ENCODE measurements at places on chromosomes 16 and 17.

DNA sequence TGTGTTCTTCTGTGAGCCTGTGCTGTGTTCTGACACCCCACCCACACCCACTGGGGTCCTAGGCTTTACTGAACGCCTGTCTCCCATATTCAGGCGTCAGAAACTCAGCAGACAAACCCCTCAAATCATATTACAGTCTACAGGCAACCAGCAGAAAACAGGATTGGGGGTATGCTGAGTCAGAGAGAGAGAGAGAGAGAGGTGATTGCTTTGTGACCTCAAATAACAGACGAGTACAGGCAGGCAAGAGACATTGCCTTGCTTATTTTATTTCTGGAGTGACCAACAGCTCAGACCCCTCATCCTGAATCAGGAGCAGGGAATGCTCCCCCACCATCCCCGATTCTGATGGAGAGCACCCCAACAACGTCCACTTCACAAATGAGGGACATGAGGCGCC, 473.9 kb downstream of the PMP22 start:
- DNase-seq: no peak

GRCh38 chr17:39872751-39873150, 4.7 kb downstream of the ZPBP2 start:
- no peak for DNase-seq

- no peak for DNase-seq
Measured at GRCh38 chr16:14110728-14111251, 39.7 kb downstream of the MRTFB start.

DNA sequence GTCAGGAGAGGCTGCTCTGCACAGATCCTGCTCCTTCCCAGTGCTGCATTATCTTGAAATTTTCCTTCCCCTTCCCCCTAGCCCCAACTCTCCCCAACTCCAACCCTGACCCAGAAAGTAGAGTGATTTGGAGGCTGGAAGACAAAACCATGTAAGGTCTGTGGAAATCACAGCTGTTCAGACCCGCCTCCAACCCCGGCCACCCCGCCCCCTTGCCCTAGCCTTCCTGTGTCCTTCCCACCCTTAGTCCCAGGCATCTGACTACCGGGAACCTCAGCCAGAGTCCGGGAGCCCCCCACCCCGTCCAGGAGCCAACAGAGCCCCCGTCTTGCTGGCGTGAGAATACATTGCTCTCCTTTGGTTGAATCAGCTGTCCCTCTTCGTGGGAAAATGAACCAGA, at the start of gene AOC3:
Gene AOC3, plus strand, starts transcription at position 246 of the 400 bp plus-strand sequence. Its CDS starts 145 bp downstream, at position 391.
- DNase-seq: no peak

DNA sequence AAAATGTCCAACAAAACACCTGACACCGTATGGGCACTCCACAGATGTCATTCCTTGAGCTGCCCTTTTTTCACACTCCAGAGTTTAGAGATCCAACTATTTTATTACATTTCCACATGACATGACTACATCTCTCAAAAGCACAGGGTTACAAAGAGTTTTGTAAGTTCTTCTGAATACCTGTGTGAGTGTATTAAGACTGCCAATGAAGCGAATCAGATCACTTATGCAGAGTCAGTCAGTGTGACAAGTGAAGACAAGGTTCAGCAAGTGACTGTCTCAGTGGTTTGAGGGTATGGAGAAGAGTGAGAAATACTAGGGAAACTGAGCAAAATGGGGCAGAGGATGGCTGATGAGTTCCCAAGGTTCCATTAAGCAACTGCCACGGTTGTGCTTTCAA, 8.4 kb downstream of the SDR42E1 start:
- no peak for DNase-seq

GRCh38 chr16:48914070-48914469, 304.1 kb upstream of the N4BP1 start:
- DNase-seq: no peak

DNA sequence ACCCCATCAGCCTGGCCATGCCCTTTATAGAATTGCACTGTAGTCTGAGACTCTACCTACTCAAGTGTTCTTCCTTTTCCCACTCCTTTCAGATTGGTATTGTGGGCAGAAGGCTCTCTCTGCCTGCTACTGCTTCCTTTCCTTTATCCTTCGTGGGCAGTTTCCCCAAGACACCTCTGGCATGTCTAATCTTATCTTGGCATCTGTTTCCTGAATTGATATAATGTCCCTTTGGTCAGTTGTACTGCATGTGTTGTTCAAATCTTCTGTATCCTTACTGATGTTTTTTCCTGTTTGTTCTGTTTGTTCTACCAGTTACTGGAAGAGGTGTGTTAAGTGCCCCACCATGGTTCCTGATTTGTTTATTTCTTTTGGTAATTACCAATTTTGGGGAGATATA, 29.5 kb upstream of the MSI2 start:
- no peak for DNase-seq

GRCh38 chr17:39671651-39672521, 3.6 kb downstream of the PNMT start:
- DNase-seq: peak; percentile 27

GRCh38 chr17:31488264-31488981, 96.9 kb downstream of the RAB11FIP4 start:
- DNase-seq: peak; percentile 45

DNA sequence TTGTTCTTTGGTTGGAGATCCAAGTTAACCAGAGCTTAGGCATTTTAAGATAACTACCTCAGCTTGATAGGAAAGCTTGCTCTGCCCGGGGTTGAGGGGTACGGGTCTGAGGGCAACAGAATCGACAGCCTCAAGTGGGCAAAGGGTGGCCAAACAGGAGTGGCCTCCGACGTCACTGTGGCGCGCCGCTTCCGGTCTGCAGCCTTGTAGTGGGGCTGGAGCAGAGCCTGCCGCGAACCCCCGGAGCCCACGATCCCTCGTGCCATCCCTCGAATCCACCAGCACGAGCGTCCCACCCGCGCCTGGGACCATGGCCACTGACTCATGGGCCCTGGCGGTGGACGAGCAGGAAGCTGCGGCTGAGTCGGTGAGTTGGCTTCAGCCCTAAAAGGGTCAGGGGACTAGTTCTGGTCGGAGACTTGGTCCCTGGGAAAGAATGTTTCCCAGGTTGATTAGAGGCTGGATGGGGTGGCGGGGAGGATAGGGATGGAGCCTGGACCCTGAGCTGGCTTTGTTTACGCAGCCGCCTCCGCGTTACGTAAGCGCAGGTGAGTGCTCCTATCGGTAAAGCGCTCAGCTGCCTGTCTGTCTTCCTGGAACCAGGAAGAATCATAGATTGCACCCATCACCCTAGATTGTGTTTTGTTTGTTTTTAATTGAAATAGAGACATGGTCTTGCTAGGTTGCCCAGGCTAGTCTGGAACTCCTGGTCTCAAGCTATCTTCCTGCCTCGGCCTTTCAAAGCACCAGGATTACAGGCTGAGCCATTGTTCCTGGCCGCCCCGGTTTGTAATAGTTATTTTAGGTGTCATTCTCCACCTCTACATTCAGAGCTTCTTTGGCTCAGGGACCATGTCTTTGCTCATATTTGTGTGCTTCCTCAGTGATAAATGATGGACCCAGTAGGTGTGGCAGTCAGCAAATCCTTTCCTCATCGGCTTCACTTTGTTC, at the start of gene DDX19B:
Gene DDX19B, plus strand, starts transcription at position 199 of the 951 bp plus-strand sequence. Its CDS starts 112 bp downstream, at position 311.
- peak; percentile 77 for DNase-seq

- DNase-seq: no peak
Measured at GRCh38 chr17:15121426-15121825, 143.7 kb downstream of the PMP22 start.

DNA sequence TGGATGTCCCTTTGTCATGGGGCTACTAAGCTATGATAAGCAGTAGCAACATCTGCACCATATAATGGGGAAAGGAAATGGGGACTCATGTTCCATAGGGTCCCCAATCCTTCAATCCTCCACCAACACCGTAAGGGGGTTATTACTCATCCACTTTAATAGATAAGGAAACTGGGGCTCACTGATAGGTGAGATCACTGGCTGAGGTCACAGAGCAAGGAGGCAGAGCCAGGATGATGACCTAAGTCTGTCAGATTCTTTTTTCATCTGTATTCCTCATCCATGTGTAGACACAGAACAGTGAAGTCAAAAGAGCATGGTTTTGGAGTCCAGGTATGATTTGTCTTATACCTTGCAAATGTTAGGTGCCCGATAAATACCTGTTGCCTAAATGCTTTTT, 10.5 kb upstream of the ADAMTS18 start:
- DNase-seq: no peak

- DNase-seq: no peak
Measured at GRCh38 chr16:52963212-52963854, 89.4 kb downstream of the CHD9NB start.

DNA sequence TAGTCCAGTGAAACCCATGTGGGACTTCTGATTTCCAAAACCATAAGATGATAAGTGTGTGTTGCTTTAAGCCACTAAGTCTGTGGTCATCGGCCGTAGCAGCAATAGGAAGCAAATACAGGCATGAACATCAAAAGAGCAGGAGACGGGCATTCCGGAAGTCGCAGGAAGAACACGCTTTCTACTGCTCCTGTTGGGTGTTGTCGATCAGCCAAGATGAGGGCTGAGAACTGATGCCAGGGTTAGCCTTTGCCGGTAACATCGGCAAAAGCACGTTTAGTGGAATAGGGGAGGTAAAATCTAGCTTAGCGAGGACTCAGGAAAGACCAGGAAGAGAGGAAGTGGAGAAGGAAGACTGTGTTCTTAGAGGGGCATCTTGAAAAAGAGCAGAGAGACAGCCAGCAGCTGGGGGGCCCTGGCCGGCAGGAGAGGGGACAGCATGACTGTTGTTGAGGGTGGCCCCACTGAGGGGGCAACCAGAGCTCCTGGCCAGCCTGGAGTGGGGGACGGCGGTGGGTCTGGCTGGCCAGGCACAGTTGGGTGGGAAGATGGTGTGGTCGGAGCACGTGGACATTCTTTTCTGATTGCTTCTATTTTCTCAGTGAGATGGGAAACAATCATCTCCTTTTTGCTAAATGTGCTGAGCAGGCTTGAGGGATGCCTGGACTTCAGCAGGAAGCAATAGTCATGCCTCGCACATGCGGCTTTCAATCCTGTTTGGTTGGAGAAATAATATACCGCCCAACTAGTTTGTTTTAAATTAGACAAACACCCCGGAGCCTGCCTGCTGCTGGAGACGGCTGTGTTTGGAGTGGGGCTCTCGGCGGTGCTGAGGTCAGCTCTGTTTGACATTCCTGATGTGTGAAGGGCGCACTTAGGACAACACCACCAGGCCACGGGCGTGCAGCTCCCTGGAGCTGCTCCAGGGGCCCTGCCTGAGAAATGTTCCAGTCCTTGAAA, 109.9 kb downstream of the METRNL start:
- DNase-seq: no peak

- DNase-seq: no peak
Measured at GRCh38 chr17:28500712-28501379, 5.3 kb upstream of the FOXN1 start.

- DNase-seq: no peak
Measured at GRCh38 chr17:1506649-1507267, 9.7 kb downstream of the INPP5K start.

DNA sequence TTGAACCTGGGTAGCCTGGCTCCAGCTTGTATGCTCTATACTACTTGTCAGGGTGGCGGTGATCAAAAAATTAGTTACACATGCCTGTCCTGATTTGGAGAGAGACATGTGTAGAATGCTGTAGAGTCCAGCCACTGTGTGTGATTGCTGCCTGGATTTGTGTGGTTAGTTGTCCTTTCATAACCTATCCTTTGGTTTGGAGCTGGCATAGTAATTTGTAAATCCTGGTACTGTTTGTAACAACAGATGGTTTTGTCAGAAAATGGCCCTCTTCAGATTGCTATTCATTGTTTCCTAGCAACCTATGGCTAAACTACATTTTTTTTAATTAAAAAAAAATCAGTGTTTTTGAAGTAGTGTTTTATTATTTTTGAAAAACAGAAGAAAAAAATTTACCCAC, 30.5 kb downstream of the ETV4 start:
- no peak for DNase-seq

DNA sequence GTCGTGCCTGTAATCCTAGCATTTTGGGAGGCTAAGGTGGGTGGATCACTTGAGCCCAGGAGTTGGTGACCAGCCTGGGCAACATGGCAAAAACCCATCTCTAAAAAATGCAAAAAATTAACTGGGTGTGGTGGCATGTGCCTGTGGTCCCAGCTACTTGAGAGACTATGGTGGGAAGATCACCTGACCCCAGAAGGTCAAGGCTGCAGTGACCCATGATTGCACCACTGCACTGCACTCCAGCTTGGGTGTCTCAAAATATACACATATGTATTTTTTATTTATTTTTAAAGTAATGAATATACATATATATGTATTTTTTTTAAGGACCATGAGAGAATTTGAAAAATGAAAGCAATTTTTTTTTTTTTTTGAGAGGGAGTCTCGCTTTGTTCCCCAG, 5.1 kb upstream of the NUFIP2 start:
- no peak for DNase-seq

- DNase-seq: peak; percentile 5
Measured at GRCh38 chr16:48318630-48319029, 66.6 kb downstream of the SIAH1 start.
